ENCODE measurements at places on chromosomes 5 and 9.
A peak's percentile ranks its signal among the peaks of the same experiment; 100 is the strongest.

- no peak for DNase-seq
Observed at GRCh38 chr5:73861313-73861988, 235.5 kb downstream of the ARHGEF28 start.

DNA sequence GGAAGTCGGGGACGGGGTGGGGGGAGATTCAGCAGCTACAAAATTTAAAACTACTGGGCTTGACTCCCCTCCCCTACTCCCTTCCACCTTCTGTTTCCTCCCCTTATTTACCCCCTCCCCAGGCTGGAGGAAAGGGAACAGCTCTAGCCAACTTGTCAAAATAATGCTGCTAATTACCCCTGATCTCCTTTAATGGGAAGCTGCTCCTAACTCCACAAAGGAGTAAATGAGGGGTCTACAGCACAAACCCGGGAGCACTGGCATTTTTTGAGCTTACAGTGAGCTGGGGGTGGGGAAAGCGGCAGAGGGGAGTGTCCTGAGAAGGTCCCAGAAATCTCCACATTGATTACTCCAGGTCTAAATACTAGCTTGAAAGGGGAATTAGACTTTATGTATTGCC, 3.1 kb downstream of the PTCH1 start:
- DNase-seq = no peak

DNA sequence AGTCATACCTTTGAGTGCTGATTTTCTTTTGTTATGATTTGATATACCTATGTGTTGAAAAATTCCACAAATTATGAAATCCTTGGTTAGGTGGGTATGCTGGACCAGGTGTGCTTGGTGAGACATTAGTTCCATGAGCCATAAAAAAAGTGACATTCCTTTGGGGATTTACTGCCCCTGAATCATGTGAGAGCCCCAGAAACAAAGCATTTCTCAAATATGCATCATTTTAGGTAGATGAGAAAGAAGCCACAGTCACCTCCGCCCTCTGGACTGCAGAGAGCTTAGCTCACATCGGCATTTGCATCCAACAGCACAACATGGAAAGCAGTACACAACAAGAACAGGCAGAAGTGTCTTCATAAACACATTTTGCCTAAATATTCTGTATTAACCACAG, 55.3 kb downstream of the DAP start:
- DNase-seq = no peak

DNA sequence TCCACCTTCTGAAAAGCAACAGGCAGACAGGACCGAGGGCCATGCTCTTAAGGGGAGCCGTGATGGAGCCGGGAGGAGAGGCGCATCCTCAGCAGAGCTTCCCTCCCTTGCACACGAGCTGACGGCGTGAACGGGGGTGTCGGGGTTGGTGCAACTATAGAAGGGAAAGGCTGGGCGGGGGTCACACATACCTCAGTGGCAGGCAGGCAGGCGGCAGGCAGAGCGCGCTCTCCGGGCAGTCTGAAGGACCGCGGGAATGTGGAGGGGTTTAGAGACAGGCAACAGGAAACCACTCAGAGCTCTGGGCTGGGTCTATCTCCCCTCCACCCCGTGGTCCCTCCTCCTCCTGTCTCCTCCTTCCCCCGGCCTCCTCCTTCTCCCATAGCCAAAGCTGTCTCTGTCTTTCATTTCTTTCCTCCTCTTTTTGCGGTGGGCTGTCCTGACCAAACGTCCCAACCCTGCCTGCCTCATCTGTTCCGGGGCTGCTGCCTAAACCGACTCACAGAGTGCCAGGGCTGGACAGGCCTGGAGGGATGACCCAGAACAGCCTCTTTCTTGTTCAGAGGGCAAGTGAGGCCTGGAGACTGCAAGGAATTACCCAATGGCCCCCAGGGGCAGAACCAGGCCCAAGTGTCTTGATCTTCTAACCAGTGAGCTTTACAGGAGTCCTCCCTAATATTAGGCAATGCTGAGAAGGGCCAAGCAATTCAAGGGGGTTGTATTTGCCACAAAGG, at the start of gene SPARC:
Gene SPARC, minus strand, starts transcription at position 242 of the 734 bp plus-strand sequence. CDS start 10,727 bp downstream, outside the sequence.
- DNase-seq = no peak

- peak; percentile 23 for DNase-seq
Observed at GRCh38 chr5:112691758-112692157, 45.9 kb upstream of the APC start.

DNA sequence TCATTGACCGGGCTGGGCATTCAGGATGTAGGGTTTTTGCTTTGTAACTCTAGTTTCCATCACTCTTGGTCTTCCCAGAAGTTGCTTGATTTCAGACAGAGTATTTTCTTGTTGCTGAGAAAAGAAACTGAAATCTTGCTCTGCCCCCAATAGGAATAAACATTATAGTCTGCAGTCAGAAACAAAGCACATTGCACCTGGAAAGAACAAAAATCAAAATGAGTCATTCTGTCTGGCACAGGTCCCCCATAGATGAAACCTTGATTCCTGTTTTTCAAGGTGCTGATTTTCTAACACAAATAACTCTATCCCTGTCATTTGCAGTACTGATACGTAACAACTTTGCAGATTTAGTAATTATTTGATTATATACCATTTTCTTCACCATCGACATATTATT, 232.1 kb downstream of the FBXO4 start:
- DNase-seq = no peak

DNA sequence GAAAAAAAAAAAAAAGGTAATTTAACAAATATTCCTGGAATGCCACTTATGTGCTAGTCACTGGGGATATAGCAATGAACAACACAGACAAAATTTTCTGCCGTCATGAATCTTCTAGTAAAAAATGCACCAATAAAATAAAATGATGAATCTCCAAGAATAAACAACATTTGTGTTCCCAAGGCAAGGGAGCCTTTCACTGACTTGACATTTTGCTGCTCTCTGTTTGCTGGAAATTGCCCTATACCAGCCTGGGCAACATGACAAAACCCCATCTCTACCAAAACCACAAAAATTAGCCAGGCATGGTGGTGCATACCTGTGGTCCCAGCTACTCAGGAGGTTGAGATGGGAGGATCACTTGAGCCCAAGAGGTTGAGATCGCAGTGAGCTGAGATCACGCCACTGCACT, 64.5 kb upstream of the ERBIN start:
- DNase-seq = no peak

DNA sequence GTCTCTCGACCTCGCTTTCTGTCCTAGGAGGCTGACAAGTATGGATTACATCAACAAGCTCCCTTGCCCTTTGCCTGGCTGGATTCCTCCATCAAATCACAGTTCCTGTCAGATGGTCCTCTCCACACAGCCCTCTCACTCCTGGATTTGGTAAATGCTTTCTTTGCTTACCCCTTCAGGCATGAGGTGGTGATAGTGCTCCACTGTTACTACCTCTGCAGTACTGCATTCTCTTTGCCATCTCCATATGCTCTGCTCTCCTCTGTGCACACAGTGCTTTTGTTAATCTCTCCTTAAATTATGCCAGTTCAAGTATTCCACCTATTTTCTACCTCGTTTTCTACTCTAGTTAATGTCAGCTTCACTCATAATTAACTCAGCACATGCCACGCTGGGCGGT, 279.2 kb downstream of the DMAC1 start:
- no peak for DNase-seq

GRCh38 chr9:34573599-34574325, 15.8 kb downstream of the CNTFR start:
- no peak for DNase-seq

GRCh38 chr9:120659676-120660075, 54.6 kb downstream of the MEGF9 start:
- DNase-seq = no peak

DNA sequence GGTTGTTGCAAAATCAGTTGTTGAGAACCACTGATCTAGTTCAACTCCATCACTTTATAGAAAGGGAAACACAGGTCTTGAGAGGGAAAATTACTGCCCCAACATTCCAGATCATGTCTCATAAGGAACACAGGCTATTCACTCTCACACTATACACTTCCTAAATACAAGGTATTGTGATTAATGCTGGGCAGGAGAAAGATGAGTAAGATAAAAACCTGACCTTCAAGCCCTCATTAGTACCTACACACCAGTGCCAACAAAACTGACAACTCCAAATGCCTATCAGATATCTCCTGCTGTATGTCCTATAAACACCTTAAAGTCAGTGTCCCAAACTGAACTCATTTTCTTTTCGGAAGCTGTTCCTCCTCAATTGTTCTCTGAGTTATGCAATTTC, 8.2 kb downstream of the GNE start:
- DNase-seq = no peak

GRCh38 chr9:68418259-68418845, 61.9 kb downstream of the PGM5 start:
- no peak for DNase-seq

DNA sequence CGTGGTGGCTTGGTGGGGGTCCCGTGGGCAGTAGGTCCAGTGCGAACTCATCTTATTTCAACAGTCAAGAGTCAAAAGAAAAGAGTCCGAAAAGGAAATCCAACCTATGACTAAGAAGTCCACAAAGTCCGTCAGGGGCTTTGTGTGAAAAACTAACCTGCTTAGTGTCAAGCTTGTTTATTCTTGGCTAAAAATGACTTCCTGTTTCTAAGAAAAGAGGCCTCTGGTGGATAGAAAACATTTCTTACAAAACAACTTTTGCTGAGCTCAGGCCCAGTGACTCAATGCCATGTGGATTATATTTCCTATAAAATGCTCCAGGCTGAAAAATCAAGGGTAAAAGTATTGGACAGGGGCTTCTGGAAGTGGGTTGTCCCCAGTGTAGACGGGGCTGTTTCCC, 105.9 kb downstream of the GADD45G start:
- DNase-seq = no peak

DNA sequence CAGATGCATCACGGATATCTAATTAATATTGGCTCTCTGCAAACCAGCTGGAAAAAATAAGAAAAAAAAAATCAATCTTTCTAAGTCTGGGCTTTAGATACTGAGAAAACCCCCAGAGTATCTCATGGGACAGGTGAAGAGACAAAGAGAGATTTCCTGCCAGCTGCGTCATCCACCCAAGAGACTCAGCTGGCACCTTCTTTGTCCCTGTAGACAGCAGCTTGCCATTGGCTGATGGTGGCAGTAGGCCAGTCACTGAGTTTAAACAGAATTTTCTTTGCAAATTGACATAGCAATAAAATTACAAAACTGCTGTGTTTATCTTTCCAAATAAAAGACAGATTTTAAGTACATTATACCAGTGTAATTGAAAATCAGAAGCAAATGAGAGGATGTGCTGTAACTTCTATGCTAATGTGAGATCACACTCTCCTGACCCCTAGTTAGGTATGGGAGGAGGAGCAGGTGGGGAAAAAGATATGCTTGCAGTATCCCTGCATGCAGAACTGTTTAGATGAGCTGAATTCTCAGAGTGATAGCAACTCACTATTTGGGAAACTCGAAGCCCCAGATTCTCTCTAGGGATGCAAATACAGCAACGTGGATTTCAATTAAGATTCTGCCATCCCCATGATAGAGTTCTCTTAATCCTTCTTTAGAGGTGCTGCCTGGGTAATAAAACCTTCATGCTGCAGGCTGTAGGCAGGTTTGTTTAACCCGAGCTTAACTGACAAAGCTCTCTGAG, 72.2 kb downstream of the NMUR2 start:
- DNase-seq = peak; percentile 50

- DNase-seq = no peak
Observed at GRCh38 chr9:101366038-101366756, 18.6 kb downstream of the BAAT start.

- no peak for DNase-seq
Observed at GRCh38 chr5:148625250-148625649, 29.1 kb downstream of the HTR4 start.

DNA sequence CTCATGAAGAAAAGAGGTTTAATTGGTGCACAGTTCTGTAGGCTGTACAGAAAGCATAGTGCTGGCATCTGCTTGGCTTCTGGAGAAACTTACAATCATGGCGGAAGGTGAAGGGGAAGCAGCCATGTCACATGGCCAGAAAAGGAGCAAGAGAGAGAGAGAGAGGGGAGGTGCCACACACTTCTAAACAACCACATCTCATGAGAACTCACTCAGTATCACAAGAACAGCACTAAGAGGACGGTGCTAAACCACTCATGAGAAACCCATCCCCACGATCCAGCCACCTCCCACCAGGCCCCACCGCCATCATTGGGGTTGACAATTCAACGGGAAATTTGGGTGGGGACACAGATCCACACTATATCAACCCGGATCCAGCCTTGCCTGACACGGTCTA, 28.8 kb upstream of the IER5L start:
- no peak for DNase-seq

GRCh38 chr5:126464959-126465358, 41.8 kb downstream of the GRAMD2B start:
- peak; percentile 70 for DNase-seq

- no peak for DNase-seq
Observed at GRCh38 chr9:37327553-37327952, 94.9 kb upstream of the GRHPR start.

- no peak for DNase-seq
Observed at GRCh38 chr5:150785950-150786349, 7.4 kb downstream of the SMIM3 start.

GRCh38 chr5:113162770-113163169, 186.2 kb downstream of the DCP2 start:
- DNase-seq = no peak

- DNase-seq = no peak
Observed at GRCh38 chr9:14447103-14447502, 133.2 kb upstream of the NFIB start.

DNA sequence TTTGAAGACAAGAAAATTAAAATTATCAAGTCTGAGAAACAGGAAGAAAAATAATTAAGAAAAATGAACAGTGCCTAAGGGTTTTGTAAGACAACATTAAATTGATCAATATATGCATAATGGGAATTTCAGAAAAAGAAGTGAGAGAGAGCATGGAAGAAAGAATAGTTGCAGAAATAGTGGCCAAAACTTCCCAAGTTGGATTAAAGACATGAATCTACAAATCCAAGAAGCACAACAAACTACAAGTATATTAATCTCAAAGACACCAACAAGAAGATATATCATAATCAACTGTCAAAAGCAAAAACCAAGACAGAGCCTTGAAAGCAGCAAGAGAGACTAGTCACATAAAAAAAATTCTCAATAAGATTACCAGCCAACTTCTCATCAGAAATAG, 488.0 kb downstream of the RASEF start:
- no peak for DNase-seq

- DNase-seq = peak; percentile 47
Observed at GRCh38 chr5:102792705-102793104, 37.6 kb downstream of the PAM start.

GRCh38 chr5:176697934-176698538, 50.8 kb downstream of the TSPAN17 start:
- peak; percentile 8 for DNase-seq

DNA sequence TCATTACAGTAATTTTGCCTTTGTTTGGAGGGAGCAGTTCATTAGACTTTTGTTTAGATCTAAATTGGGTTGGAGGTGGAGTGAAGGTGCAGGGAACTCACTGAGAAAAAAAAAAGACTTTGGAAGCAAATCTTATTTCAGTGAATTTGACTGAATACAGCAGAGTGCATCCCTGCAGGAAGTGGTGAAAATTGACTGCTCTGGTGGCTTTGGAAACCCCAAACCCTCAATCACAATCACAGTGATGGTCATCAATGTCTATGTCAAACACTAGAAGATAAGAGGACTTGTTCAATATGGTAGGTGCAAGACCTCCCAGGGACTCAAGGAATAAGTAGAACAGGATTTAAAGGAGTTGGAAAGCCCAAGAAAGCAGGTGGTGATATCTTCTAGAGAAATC, 76.0 kb upstream of the RASA1 start:
- DNase-seq = no peak
